ENCODE measurements at places on chromosomes 4 and X.
A peak's percentile ranks its signal among the peaks of the same experiment; 100 is the strongest.

DNA sequence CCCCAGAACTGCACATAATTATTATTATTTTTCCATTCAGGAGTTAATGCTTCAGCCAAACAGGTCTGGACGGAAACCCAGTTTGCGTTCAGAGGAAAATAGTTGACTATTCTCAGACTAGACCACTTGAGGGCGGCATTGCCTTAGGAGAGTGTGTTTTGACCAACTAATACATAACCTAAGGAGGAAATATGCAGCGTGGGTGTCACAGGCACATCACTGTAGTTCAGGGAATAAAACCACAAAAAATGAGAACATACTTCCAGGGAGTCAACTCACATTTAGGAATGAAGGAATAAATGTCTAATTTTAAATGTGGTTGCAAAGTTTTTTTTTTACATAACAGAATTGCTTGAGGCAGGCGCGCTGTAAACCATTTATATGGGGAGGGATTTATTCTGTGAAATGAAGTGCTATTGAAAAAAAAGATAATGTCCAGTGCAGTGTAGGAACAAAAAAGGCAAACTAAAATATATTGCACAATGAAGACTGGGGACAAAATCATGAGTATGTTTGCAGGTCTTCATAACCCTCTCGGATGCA is 93.3 kb downstream of the SYNPO2 start:
- peak; percentile 24 for DNase-seq

DNA sequence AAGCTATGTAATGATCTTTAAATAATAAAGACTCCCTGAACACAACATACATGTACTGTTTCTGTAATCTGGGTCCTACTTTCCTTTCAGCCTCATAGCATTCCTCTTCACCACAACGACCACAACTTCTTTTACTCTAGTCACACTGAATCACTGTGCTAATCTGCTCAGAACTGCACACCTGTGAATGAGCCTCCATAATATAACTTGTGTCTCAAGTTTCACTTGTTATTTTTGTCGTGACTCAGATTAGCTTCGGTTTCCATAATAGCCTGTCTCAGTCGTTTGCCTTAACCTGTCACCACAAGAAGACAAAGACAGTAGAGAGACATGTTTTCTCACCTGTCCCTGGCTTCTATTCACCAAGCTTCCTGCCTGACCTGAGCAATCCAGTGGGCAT is 61.8 kb downstream of the MAGED1 start:
- DNase-seq: no peak

DNA sequence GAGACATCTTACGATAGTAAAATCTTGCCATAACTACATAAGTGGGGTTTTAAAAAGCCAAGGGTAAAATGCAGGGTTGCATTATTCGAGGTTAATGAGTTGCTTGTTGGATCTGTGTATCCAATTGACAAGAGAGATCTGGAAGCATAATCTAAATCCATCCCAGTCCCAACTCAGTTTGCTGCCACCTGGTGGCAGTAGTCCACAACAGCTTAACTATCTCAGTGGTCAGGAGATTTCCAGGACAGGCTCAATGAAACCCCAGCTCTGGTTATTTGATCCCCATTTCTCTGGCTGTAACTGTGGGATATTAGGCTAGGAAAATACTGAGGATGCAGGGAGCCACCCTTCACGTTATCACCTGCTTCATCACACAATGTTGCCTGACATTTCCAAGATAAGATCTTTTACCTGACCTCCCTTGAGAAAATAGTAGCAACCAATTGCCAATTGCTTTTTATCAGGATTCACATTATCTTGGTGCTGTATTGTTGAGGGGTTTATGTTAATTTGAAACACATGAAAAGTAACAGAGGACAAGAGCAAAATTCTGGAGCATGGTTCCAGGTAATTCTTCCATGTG is 88.2 kb upstream of the TNIP3 start:
- peak; percentile 48 for DNase-seq

DNA sequence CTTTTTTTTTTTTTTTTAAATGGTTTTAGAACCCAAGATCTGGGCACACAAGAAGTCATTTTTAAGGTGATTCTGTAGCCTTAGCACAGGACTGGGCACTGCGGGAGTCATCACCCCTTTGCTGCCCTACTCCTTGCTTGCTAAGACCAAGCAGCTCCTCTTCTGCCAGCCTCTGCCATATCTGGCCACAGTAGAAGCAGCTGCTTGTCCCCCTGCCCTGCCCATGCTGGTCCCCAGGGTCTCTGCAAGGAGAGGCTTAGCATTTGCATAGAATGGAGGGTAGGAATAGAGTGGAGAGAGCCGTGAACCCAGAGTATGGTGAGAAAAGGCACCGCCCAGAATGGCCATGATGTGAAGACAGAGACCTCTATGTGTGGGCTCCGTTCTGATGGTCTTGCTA is 109.3 kb downstream of the ADRA2C start:
- DNase-seq: no peak

DNA sequence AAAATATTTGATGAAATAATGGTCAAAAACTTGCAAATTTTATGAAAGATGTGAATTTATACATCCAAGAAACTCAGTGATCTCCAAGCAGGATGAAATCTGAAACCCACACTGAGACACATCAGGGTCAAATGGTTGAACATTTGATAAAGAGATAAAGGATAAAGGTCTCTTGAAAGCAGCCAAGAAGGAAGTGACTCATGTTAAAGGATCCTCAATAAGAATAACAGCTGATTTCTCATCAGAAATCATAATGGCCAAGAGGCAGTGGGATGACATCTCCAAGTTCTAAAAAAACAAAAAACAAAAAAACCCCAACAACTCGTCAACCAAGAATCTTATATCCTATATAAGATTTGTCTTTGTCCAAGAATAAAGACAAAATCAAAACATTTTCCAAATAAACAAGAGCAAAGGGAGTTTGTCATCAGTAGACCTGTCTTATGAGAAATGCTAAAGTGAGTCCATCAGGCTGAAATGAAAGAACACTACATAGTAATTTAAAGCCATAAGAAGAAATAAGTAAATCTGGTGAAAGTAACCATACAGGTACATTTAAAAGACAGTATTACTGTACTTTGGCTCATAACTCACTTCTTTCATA is 121.7 kb downstream of the PDS5A start:
- no peak for DNase-seq

DNA sequence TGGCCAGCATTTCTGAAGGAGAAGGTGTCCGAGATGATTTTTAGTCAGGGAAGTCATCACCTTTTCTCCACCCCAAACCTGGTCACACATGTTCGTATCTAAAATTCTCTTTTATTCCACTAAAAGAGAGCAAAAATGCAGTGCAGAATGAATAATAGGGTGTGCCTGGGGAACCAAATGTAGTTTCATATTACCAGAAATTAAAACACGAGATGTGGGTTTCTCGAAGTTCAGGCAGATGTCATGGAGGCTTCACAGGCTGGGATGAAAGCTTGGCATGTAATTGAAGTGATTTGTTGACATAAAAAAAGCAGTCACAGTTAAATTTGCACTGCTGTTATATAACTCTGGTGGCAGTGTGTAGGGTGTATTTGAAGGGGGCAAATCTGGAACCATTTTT is 165.5 kb upstream of the PDE5A start:
- no peak for DNase-seq

DNA sequence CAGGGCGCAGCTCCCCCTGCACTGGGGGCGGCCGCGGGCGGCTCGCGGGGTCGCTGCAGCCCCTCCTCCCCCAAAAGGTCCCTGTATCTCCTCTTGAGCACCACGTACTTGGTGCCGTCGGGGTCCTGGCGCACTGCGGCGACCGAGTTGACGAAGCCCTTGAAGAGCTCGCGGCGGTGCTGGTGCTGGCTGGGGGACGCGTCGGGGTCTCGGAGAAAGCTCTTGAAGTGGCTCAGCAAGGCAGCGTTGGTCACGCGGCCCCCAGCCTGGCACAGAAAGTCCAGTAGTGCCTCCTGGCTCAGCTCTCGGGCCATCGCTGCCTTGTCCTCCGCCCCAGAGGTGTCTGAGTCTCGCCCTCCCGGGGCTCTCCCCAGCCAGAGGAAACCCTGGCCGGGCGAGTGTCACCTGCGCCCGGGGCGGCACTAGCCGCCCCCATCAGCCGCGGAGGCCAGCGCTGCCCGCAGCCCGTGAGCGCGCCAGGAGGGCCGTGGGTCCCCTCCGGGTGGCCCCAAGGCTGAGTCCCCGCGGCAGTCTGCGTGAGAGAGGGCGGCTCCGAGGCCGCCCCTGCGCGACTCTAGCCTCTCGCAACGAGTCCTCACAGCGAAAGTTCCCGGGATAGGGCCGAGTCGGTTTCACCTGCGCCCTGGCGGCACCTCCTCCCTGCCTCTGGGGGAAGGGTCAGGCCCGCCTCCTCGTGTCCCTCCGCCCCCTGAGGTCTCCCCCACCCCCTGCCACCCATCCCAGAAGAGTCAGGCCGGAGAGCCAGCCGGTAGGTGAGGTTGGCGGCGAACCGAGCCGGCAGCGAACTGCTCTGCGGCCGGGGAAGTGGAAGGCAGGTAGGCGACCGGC is at the start of gene SOWAHB:
Gene SOWAHB (minus strand): TSS at position 609 of the 849 bp plus-strand sequence. CDS start 295 bp downstream, at position 314.
- no peak for DNase-seq

- DNase-seq: no peak
Measured at GRCh38 chr4:37825968-37826294, 555 bp upstream of the PGM2 start.

GRCh38 chr4:137226900-137227299 is 305.4 kb downstream of the PCDH18 start:
- no peak for DNase-seq

GRCh38 chr4:82371497-82371896 is 2.3 kb downstream of the HNRNPD start:
- peak; percentile 45 for DNase-seq

DNA sequence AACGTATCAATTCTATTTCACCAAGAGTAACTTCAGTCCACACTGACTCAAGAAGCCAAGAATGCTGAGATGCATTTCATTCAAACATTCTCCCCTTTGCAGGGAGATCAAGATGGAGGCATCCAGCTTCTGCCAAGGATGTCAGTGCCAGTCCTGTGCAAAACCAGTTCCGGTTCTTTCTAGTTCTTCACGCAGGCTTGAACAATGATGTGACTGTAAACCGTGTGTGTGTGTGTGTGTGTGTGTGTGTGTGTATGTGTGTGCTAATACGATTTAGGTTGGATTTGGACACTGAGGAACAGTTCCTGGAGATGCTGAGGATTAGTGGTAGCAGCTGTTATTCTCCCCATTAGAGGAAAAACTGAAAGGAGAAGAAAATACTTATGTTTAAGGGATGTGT is at the start of gene REELD1:
Gene REELD1 (plus strand): TSS at position 301 of the 400 bp plus-strand sequence. CDS start 2,415 bp downstream, outside the sequence.
- no peak for DNase-seq

GRCh38 chr4:75542824-75543223 is 13.0 kb upstream of the ODAPH start:
- no peak for DNase-seq

DNA sequence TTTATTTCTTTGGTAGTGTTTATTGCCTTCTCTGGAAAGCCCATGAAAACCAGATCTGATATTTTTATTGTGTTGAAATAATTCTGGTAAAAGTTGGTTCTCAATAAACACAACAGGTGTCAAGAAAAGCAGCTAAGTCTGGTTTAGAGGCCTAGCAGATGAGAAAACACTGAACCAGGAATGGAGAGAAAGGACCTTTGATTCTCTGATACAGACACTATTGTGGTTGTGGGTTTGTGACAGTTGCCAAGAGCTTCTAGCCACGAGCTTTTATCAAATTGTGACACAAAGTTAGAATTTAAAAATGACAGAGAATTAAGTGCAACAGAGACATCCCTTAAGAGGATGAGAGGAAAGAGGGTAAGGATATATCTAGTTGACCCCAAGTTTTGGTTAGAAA is 42.6 kb downstream of the DDIT4L start:
- DNase-seq: no peak

DNA sequence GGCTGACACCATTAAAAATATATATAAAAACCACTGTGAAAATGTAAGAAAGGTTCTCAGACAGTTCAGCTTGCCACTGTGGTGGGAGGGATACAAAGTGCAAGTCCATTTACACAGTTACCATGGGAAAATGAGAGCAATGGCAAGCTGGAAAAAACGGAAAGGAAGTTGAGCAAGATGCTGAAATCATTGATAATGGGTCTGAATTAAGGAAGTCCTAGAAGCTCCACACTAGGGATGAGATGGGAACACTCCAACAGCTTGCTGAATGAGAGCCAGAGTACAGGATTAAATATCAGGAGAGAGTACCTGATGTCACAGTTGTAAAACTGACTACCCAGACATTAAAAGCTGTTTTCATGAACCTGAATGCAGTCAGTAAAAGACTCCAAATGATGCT is 218.6 kb downstream of the PRDM5 start:
- DNase-seq: no peak

- no peak for DNase-seq
Measured at GRCh38 chrX:7351926-7352325, 204.0 kb upstream of the PUDP start.

DNA sequence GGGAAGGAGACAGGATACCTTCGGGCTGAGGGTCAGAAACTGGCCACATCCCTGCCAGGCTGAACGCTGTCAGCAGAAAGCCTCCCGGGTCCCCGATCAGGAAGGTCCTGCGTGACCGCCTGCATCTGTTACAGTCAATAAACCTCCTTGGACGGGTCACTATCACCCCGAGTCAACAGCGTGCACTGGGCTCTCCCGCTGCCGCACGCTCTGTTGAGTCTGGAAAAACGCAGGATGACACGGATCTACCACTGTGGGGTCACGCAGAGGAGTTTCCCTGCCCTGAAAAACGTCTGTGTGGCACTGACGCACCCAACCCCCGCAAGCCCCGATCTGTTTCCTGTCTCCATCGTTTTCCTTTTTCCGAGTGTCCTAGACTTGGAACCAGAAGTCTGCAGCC is 12.1 kb downstream of the PPP2R3B start:
- no peak for DNase-seq

GRCh38 chrX:8815460-8816065 is 14.4 kb upstream of the FAM9A start:
- peak; percentile 23 for DNase-seq

GRCh38 chr4:82447886-82448285 is 17.5 kb downstream of the ENOPH1 start:
- no peak for DNase-seq

GRCh38 chrX:137565921-137566745 is at the start of gene ZIC3:
TSS of gene ZIC3 (plus strand) at chrX:137566127. CDS start at chrX:137566692, 565 bp downstream.
- no peak for DNase-seq

- no peak for DNase-seq
Measured at GRCh38 chr4:147589586-147589985, 27.6 kb upstream of the TMEM184C start.

DNA sequence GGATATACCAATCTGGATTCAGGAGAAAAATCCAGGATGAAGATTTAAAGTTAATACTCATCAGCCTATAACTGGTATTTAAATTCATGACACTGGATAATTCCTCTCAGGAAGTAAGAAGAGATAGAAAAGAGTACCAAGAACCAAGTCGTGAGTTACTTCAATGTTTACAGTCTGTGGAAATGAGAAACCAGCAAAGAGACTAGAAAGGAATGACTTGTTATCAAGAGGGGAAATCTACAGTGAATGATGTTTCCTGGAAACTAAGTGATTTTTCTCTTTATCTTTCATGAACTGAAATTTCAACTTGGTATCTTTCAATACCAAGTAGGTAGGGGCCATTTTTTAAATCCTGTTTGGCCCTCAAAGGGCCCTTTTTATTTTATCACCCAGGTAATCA is 217.9 kb upstream of the AFF2 start:
- DNase-seq: no peak

- no peak for DNase-seq
Measured at GRCh38 chr4:88613417-88613875, 21.2 kb downstream of the HERC3 start.

GRCh38 chr4:60989141-60989540 is 211.0 kb upstream of the ADGRL3 start:
- DNase-seq: no peak

- no peak for DNase-seq
Measured at GRCh38 chr4:26150948-26151347, 169.9 kb upstream of the RBPJ start.

- no peak for DNase-seq
Measured at GRCh38 chrX:44585866-44586265, 43.2 kb upstream of the FUNDC1 start.

Data from hematopoietic multipotent progenitor cell treated with erythropoietin and hydrocortisone succinate and interleukin-3 and kit ligand, for 15 days (in vitro differentiated cells).